ENCODE measurements at places on chromosomes 12 and 14.

GRCh38 chr12:104219361-104219892 is 3.8 kb downstream of the TXNRD1 start:
- DNase-seq = peak; percentile 94

GRCh38 chr12:115023279-115024265 is 339.6 kb upstream of the TBX3 start:
- no peak for DNase-seq

DNA sequence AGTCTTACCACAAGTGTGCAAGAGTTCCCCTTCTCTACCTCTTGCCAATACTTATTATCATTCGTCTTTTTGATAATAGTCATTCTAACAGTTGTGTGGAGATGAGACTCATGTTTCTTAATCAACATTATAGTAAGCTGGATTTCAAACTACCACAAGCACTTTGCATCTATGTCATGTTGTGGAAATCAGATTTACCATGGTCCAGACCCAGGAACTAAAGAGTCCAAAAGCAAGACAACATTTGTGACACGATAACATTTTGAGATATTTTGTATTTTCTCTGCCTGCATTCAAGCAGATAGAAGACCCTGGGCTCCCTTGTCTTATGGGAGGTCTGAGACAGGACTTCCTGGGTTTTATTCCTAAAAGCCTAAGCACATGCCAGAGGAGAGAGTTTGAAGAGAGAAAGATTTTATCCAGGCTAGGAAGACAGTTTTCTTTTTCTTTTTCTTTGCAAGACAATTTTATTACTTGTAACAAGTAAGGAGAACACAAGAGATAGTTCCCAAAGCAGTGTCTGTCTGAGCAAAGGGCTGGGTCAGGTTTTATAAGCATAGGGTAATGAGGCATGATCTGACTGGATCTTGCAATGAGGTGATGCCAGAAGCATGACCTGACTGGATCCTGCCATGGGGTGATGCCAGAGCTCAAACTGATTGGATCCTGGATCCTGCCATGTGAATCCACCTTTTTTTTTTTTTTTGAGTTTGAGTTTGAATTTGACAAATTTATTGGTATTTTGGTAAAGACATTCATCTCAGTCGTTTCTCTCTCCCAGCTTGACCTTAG is 180.5 kb upstream of the HMGA2 start:
- no peak for DNase-seq

DNA sequence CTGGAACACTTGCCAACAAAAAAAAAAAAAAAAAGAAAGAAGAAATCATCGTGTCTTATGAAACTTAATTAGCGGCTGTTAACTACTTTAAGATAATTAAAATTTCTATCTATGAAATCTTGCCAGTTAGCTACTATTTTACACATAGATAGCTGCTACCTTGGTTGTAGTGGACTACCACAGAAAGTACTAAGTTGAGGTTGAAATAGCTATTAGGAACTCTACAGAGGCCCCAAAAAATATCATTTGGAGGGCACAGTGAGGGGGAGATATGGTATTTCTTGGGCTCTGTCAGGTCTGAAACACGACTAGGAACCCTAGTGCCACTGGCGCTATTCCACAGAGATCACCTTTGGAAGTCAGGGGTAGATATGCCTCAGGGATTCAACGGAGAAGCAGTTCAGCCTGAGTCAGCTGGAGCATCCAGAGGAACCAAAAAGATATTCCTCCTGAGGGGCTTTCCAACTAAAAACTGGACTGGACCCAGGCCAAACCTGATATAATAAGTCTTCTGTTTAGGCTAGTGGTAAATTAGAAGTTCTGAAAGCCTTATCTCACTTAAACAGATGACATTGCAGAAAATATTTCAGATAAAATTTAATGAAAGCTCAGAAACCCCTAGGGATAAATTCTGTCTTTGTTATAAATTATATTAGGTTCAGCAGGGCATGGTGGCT is 126.1 kb downstream of the EPS8 start:
- DNase-seq = no peak

GRCh38 chr14:29030970-29031369 is 264.4 kb downstream of the FOXG1 start:
- DNase-seq = no peak

DNA sequence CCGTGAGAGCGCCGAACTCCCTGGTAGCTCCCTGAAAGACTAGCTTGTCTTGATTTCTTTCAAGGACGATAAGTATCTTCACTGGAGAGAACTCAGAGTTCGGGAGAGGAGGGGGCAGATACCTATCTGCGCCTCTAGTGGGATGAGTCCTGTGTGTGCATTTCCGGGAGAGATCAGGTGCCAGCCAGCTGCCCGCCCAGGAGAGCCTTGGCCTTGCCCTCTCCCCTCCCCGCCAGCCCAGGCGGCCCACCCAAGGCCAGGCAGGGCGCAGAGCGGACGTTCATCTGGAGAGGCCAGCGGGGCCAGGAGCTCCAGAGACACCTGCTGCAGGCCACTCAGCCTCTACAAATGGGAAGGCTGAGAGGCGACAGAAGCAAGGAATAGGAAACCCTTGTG is 1.0 kb downstream of the CD9 start:
- DNase-seq = no peak

GRCh38 chr14:94522115-94522724 is 13.0 kb upstream of the SERPINA12 start:
- no peak for DNase-seq

- no peak for DNase-seq
Measured at GRCh38 chr14:25055992-25056687, 6.2 kb upstream of the STXBP6 start.

GRCh38 chr12:57518176-57518919 is 2.0 kb downstream of the DDIT3 start:
- DNase-seq = no peak

DNA sequence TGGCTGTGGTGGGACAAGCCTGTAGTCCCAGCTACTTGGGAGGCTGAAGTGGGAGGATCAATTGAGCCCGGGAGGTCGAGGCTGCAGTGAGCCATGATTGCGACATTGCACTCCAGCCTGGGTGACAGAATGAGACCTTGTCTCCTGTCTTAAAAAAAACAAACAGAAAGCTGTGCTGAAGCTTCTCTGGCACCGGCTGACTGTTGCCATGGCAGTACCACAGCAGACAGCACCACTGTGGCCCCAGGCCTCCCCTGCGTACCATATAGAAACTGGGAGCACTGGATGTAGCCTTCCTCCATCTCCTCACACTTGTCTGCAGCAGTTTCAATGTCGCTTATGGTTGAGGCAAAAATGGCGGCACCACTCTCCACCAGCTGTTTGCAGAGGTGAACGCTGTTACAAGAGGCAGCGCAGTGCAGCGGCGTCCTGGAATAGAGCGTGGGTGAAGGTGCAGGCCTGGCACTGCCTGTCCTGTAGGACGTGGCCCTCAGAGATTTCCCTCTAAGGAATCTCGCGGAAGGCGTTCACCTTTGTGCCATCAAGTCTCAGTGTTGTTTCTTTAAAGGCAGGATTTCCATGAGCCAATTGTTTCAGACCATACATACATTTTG is 21.9 kb downstream of the ZFYVE21 start:
- DNase-seq = no peak

DNA sequence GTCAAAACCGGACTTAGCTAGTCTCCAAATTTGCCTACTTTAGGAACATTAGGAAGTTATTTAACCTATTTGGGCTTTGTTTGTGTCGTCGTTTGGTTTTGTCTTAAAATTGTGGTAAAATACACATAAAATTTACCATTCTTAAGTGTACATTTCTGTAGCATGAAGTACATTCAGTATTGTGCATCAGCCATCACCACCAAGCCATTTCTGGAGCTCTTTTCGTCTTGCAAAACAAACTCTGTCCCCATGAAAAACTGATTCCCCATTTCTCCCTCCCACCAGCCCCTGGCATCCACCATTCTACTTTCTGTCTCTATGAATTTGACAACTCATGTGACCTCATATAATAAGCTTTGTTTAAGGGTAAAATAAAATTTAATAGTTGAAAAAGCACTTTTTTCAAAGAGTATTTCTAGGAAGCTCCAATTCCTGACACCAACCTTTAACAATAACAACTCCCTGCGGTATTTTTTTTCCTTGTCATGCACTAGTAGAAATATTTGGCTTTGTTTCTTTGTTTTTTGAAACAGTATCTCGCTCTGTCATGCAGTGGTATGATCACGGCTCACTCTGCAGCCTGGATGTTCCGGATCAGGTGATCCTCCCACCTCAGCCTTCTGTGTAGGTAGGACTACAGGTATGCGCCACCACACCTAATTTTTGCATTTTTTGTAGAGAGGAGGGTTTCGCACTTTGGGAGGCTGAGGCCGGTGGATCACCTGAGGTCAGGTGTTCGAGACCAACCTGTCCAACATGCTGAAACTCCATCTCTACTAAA is 3.6 kb upstream of the UBC start:
- DNase-seq = peak; percentile 50

- no peak for DNase-seq
Measured at GRCh38 chr14:54785136-54785777, 117.4 kb downstream of the GCH1 start.

GRCh38 chr12:2481346-2481745 is 313.4 kb upstream of the FKBP4 start:
- no peak for DNase-seq

DNA sequence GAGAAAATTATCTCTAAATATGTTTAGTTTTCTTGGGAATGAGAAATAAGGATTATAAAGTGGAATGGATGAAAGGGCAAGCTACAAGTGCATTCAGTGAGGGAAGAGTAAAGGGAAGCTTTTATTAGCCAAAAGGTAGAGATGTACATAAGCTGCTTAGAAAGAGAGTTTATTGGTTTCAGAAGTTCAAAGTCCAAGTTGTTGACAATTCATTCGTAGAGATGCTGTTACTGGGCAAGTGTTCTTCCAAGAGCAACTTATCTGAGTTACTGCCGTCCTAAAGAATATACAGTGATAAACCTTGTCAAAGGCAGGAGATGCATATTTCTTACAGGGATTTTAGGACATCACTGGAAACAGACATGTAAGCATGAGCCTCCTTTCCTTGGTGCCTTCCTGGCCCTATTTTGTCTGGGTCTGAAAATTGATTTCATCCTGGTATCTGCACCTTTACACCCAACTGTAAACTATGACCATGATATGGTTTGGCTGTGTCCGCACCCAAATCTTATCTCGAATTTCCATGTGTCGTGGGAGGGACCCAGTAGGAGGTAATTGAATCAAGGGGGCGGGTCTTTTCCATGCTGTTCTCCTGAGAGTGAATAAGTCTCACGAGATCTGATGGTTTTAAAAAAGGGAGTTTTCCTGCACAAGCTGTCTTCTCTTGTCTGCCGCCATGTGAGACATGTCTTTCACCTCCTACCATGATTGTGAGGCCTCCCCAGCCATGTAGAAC is 46.8 kb downstream of the TRMT5 start:
- no peak for DNase-seq

GRCh38 chr14:58947814-58948445 is 240.5 kb upstream of the DAAM1 start:
- DNase-seq = peak; percentile 5

GRCh38 chr14:32019276-32019675 is 57.8 kb upstream of the ARHGAP5 start:
- no peak for DNase-seq

DNA sequence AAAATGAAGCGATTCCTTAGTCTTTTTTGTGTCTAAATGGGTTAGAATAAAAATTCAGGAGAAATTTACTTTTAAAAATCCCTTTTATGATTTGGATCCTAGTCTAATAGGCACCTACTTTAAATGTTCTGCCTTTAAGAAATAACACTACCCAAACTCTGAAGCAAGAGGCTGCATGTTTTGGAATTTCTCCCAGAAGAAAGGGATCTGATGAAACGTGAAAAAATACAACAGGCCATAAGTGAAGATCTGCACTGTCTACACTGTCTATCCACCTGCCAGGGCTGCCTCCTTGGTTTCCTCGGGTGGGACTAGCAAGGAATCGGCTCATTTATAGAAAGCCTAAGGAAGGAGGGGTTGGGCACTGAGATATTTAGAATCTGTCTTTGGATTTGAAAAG is 22.1 kb downstream of the ACVR1B start:
- DNase-seq = no peak

GRCh38 chr12:71431991-71432390 is 7.6 kb upstream of the LGR5 start:
- DNase-seq = no peak

DNA sequence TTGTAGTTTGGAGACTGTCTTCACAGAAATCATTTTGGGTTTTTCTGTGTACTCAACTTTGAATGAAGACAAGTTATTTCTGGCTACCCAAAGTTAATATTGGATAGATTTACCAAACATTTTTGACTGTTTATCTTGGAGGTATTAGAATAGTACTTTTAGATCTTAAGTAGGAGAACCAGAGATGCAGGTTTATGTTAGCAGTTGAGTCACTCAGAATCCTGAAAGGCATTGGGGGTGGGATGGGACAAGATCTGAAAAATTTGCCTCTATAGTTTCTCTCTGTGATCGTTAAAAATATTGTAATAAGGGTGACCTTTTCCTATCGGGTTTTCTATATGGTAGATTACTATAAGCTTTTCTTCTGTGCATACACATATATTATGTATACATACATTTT is 112.3 kb downstream of the TTC6 start:
- DNase-seq = no peak

DNA sequence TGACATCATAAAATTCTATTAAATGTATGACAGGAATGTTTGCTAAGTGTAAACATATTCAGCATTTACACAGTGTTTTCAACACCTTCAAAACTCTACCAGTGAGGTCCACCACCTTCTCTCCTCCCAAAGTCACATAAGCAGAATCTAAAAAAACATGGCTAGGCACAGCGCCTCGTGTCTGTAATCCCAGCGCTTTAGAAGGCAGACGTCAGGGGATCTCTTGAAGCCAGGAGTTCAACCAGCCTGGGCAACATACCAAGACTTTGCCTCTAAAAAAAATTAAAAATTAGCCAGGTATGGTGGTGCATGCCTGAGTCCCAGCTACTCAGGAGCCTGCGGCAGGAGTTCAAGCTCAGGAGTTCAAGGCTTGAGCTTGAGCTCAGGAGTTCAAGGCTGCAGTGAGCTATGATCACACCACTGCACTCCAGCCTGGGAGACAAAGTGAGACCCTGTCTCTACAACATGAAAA is 30.0 kb downstream of the NUMB start:
- peak; percentile 16 for DNase-seq

Measured in dermis microvascular lymphatic vessel endothelial cell (primary cell).